ENCODE measurements at places on chromosomes 3 and 15. TPM values are rescaled to one million over a fixed set of nuclear protein-coding genes. Genes with fewer than 3 reads are reported as not detected.
A peak's percentile ranks its signal among the peaks of the same experiment; 100 is the strongest.

ST3GAL6 gene
- 5.4 TPM for total RNA-seq

GRCh38 chr15:61921093-61921492, 139.2 kb downstream of the VPS13C start:
- no peak for DNase-seq

GRCh38 chr3:45218578-45219390, 7.3 kb downstream of the TMEM158 start:
- peak; percentile 77 for DNase-seq

DNA sequence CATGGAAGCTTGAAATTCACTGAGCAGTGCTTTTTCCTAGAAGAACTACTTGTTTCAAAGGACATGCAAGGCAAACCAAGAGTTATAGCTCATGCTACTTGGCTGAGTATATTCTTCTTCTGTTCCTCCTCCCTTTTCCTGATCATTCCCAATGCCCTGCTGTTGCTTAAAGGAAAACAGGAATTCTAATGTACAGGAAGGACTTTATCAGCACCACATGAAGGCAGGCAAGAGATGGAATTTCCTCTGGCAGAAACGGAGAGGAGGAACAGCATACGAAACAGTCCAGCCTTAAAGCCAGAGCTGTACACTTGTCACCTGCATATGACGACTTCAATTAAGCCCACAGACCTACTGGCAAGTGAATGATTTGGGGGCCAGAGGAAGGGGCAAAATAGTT, 15.7 kb downstream of the MEIS2 start:
- no peak for DNase-seq

ITGB5 gene
- total RNA-seq = 287 TPM

GRCh38 chr3:95172164-95172943, 1109.5 kb downstream of the NSUN3 start:
- DNase-seq = no peak

- no peak for DNase-seq
These were observed 21.7 kb downstream of the GTF2E1 start for GRCh38 chr3:120764206-120764605.

- no peak for DNase-seq
These were observed 631 bp upstream of the CNBP start for GRCh38 chr3:129184396-129184657.

IL17RC gene
- total RNA-seq = 45.0 TPM

- DNase-seq = no peak
These were observed 248.4 kb downstream of the KCNH8 start for GRCh38 chr3:19396726-19397125.

SEMA7A gene
- total RNA-seq = 14.5 TPM

GRCh38 chr3:127374086-127375010, 86.5 kb upstream of the PRR20G start:
- no peak for DNase-seq

GRCh38 chr3:159239059-159239458, 437.2 kb downstream of the MFSD1 start:
- no peak for DNase-seq

DNA sequence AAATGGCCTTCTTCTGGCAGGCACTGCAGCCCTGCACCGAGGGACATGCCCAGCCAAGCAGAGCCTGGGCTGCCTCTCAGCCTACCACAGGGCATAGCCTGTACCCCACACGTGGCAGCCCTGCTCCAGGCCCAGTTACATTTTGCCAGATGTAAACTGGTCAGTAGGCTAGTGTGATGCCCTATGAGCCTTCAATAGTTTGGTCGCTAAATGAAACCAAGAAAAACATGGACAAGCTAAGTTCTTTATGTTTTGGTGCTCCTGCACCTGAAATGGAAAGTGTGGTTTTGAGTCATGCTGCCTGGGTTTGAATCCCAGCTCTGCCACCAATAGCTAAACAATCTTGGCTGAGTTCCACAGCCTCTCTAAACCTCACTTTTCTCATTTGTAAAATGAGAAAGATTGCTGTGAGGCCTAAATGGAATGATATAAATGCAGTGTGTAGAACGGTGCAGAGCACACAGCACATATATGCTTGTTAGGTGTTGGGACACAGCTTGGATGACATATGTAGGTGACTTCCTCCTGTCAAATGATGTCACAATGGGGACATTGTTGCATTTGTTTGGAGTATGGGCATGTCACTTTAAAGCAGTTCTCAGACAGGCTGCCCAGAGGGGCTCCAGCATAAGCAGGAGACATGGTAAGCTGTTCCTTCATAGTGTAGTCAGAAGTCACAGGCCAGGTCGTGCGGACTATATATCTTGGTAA, 57.4 kb downstream of the ZBTB38 start:
- DNase-seq = no peak

DNA sequence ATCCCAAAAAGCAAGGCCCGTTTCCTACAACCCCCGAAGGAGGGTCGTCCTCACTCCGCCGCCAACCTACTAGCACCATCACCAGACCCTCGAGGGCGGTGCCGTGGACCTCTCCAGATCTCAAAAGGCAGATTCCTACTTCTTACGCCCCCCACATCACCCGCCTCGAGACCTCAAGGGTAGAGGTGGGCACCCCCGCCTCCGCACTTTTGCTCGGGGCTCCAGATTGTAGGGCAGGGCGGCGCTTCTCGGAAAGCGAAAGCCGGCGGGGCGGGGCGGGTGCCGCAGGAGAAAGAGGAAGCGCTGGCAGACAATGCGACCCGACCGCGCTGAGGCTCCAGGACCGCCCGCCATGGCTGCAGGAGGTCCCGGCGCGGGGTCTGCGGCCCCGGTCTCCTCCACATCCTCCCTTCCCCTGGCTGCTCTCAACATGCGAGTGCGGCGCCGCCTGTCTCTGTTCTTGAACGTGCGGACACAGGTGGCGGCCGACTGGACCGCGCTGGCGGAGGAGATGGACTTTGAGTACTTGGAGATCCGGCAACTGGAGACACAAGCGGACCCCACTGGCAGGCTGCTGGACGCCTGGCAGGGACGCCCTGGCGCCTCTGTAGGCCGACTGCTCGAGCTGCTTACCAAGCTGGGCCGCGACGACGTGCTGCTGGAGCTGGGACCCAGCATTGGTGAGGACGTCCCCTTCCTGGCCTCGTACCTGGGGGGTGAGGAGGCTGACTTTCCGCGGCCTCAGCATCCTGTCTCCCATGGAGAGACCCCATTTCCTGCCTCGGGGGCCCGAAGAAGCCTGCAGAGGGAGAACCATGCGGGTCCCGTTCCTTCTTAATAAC, at the start of gene MYD88:
Gene MYD88 (plus strand): TSS at position 313 of the 842 bp plus-strand sequence. CDS start 40 bp downstream, at position 353.
- peak; percentile 70 for DNase-seq

- no peak for DNase-seq
These were observed 18.4 kb upstream of the OCA2 start for GRCh38 chr15:28117432-28117990.

GRCh38 chr15:72947709-72948108, 104.6 kb upstream of the NEO1 start:
- DNase-seq = no peak

DNA sequence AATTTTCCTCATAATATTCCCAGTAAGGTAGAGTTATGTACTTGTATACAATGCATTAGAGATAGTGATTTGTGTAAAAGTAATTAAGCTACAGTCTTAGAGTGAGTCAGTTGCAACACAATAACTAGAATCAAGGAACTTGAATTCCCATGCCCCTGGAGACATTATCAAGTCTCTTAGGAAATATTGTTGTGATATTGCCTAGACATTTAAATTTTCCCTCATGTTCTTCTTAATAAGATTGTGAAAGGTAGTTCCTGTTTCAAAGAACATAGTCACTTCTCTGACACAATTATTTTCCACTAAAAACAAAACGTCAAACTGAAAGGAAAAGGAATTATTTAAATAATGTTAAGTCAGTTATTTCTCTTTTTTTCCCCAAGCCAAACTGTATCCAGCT, 13.0 kb upstream of the ATP1B3 start:
- DNase-seq = no peak

GRAMD1C gene
- total RNA-seq = 14.7 TPM

GRCh38 chr3:170867143-170867937, 2.7 kb downstream of the RPL22L1 start:
- DNase-seq = no peak

AMIGO3 gene
- total RNA-seq = not detected

- DNase-seq = no peak
These were observed 19.1 kb upstream of the TBC1D21 start for GRCh38 chr15:73854265-73854664.

DNA sequence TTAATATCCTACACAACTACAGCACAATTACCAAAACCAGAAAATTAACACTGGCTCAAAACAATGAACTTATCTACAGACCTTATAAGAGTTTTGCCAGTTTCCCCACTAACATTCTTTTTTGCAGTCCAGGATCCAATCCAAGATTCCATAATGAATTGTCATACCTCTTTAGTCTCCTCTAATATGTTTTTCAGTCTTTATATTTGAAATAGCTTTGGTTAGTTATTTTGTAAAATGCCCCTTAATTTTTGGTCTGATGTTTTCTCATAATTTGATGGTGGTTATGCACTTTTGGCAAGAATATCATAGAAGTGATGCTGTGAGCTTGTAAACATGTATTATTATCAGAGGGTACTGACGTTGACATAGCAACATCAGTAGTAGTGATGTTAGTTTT, 124.3 kb downstream of the ISL2 start:
- no peak for DNase-seq

GRCh38 chr3:2148561-2149340, 50.1 kb downstream of the CNTN4 start:
- DNase-seq = no peak

PSTPIP1 gene
- not detected for total RNA-seq

SEC22C gene
- total RNA-seq = 42.4 TPM

GRCh38 chr15:84840741-84841429, 23.7 kb downstream of the ALPK3 start:
- DNase-seq = peak; percentile 78

MASP1 gene
- total RNA-seq = not detected

DNA sequence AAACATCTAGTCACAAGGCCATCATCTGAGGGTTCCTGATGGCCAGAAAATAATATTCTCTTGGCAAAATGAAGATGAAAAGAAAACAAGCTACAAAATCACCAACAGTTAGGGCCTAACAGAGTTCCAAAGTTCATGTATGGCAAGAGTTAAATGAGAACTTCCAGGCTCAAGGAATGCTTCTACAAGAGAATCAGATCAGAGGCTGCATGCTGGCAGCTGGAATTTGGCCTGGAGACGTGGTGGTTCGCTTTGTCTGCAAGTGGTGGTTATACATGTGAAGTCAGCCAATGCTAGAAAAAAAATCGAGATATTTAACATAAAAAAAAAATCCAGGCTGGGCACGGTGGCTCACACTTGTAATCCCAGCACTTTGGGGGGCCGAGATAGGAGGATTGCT, 5.6 kb downstream of the SIAH2 start:
- no peak for DNase-seq
